ENCODE measurements at places on chromosomes 4 and X. TPM values are rescaled to one million over a fixed set of nuclear protein-coding genes. Genes with fewer than 3 reads are reported as not detected.
A peak's percentile ranks its signal among the peaks of the same experiment; 100 is the strongest.

DNA sequence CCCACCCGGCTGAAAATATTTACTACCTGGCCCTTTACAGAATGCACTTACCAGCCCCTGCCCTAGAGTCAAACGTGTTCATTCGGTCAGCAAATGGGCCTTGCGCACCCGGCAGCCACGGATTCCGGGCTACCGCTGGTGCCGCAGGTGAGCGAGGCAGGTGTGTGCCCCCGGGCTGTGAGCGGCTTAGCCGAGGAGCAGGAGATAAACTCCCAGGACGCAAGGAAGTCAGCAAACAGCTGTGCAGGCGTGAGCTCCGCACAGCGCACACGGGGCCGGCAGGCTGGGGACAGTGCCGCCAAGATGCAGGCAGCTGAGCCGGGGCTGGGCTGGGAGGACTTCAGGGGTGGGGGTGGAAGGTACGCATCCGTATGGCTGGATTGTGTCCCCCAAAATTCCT is 211.2 kb upstream of the PSAPL1 start:
- DNase-seq: no peak
- peaks cover 14% of the 10 kb centered on the region for H3K4me1 ChIP-seq
- no peak overlapping the region for H3K4me3 ChIP-seq

DNA sequence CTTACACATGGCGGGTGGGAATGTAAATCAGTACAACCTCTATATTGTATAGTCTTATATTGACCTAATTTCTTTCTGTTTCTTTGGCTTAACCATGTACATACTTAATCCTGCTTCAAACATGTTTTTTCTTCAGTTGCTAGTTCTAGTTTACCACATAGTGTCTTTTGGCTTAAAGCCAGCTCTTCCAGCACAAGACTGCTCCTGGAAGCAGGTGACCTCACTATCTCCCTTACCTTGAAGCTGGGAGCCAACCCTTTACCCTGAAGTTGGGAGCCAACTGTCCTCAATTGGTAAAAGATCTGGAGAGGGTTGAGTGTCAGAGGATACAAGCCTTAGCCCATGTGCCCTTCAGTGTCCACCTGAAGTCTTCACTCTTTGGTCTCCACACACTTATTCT is 162.7 kb downstream of the AASDH start:
- DNase-seq: no peak
- H3K4me3 ChIP-seq: no peak overlapping the region
- H3K4me1 ChIP-seq: peaks cover 2% of the 10 kb centered on the region
- no peaks in the 10 kb centered on the region for H3K36me3 ChIP-seq

- H3K36me3 ChIP-seq: no peaks in the 10 kb centered on the region
- H3K27me3 ChIP-seq: peaks cover 12% of the 10 kb centered on the region
- H3K4me1 ChIP-seq: peaks cover 10% of the 10 kb centered on the region
Observed at GRCh38 chr4:153143527-153144348, 60.5 kb upstream of the TRIM2 start.

DNA sequence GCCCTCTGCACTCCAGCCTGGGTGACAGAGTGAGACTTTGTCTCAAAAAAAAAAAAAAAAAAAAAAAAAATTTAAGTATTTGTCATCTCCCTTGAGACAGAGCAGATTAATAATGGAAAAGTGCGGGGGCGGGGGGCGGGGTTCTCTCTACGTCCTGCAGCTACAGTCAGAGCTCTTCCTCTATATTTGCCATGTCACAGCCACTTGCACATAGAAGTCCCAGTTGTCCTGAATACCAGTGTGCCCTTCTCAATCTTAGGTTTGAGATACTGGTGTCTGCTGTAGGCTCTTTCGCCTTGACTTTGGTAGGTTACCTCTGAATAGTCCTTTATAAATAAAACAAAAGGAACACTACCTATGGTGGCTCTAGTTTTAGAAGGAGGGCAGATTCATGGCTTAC is 237.8 kb upstream of the PGRMC2 start:
- no peak for DNase-seq
- H3K27me3 ChIP-seq: peaks cover 4% of the 10 kb centered on the region
- no peak overlapping the region for H3K27ac ChIP-seq
- no peaks in the 10 kb centered on the region for H3K36me3 ChIP-seq

DNA sequence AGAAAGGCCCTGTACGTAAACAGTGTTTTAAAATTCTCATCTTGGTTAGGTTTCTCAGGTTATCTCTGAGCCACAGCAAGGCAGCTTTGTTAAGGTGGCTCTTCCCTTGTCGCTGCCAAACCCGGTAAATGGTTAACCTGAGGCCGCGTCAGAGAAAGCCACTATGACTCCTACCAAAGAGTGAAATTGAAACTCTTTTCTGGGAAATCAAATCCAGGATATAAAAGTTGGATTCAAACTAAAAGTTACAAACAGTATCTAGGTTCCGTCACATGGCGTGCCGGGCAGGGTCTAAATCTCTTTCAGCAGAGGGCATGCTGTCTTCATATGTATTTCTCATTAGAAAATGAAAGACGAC is 433 bp downstream of the MMAA start:
- no peaks in the 10 kb centered on the region for H3K27me3 ChIP-seq
- H3K4me3 ChIP-seq: peak overlapping the region; percentile 94
- H3K36me3 ChIP-seq: peaks cover 10% of the 10 kb centered on the region

GRCh38 chr4:86980230-86980629 is 45.4 kb downstream of the AFF1 start:
- H3K27me3 ChIP-seq: no peaks in the 10 kb centered on the region
- H3K36me3 ChIP-seq: peaks cover 5% of the 10 kb centered on the region
- H3K4me3 ChIP-seq: no peak overlapping the region
- no peak overlapping the region for H3K27ac ChIP-seq
- H3K4me1 ChIP-seq: peaks cover 50% of the 10 kb centered on the region
- no peak for DNase-seq

- H3K4me3 ChIP-seq: no peak overlapping the region
- no peaks in the 10 kb centered on the region for H3K36me3 ChIP-seq
- no peak overlapping the region for H3K27ac ChIP-seq
- H3K27me3 ChIP-seq: no peaks in the 10 kb centered on the region
- no peaks in the 10 kb centered on the region for H3K4me1 ChIP-seq
Observed at GRCh38 chrX:147850875-147851274, 60.8 kb upstream of the FMR1 start.

The GAGE2A gene
- not detected for total RNA-seq

The DCHS2 gene
- total RNA-seq: 0.02 TPM

GRCh38 chrX:31658360-31658759 is 586.5 kb upstream of the FTHL17 start:
- no peak for DNase-seq
- no peaks in the 10 kb centered on the region for H3K4me1 ChIP-seq
- H3K27ac ChIP-seq: no peak overlapping the region
- no peaks in the 10 kb centered on the region for H3K36me3 ChIP-seq

DNA sequence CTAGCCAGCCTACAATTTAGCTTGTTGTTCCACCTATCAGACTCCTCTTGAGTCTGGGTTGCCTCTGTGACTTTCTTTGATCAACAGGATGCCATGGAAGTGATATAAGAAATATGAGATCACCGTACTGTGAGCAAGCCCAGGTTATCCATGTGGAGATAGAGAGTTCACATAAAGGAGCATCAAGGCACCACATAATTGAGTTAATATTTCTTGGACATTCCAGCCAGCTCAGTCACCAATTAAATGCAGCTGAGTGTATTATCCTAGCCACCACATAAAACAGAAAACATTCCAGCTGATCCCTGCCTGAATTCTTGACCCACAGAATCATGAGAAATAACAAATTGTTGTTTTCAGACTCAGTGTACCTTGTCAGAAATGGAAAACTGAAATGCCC is 253.6 kb downstream of the PPP1R2C start:
- H3K4me1 ChIP-seq: no peaks in the 10 kb centered on the region
- H3K4me3 ChIP-seq: no peak overlapping the region
- no peak for DNase-seq
- no peaks in the 10 kb centered on the region for H3K36me3 ChIP-seq
- H3K27ac ChIP-seq: no peak overlapping the region
- no peaks in the 10 kb centered on the region for H3K27me3 ChIP-seq

- no peak overlapping the region for H3K27ac ChIP-seq
- no peak overlapping the region for H3K4me3 ChIP-seq
- no peaks in the 10 kb centered on the region for H3K4me1 ChIP-seq
Observed at GRCh38 chrX:38704146-38704882, 96.9 kb upstream of the MID1IP1 start.

GRCh38 chr4:18291256-18291655 is 269.7 kb upstream of the LCORL start:
- no peaks in the 10 kb centered on the region for H3K27me3 ChIP-seq
- no peak for DNase-seq
- no peak overlapping the region for H3K4me3 ChIP-seq
- no peak overlapping the region for H3K27ac ChIP-seq

The GC gene
- not detected for total RNA-seq

GRCh38 chr4:186158021-186158813 is 33.1 kb upstream of the CYP4V2 start:
- peaks cover 18% of the 10 kb centered on the region for H3K27me3 ChIP-seq
- peaks cover 3% of the 10 kb centered on the region for H3K4me1 ChIP-seq
- H3K4me3 ChIP-seq: no peak overlapping the region
- H3K27ac ChIP-seq: no peak overlapping the region
- no peaks in the 10 kb centered on the region for H3K36me3 ChIP-seq

DNA sequence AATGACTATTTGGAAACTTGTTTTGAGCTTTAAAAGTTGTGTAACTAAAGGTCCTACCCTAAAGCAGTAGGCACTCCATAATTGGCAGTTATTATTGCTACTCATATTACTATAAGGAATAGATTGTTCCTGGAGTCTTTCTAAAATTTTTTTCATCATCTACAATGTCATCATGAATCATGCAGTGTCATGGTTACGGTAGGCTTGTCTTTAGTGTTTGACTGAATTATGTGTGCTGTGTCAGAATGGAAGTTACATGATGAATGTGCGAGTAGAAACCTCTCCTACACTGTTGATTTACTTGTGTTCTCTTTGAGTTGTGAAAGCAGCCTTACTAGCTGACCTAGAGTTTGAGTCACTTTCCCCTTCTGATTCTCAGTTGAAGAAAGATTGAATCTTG is 1099.9 kb downstream of the RAPGEF2 start:
- H3K27ac ChIP-seq: no peak overlapping the region
- no peaks in the 10 kb centered on the region for H3K4me1 ChIP-seq
- no peaks in the 10 kb centered on the region for H3K36me3 ChIP-seq
- H3K4me3 ChIP-seq: no peak overlapping the region
- H3K27me3 ChIP-seq: no peaks in the 10 kb centered on the region

GRCh38 chr4:6633091-6633906 is 7.2 kb upstream of the MRFAP1 start:
- DNase-seq: no peak
- no peaks in the 10 kb centered on the region for H3K4me1 ChIP-seq
- no peak overlapping the region for H3K27ac ChIP-seq
- H3K27me3 ChIP-seq: no peaks in the 10 kb centered on the region
- H3K36me3 ChIP-seq: no peaks in the 10 kb centered on the region

The TRIM75 gene
- not detected for total RNA-seq

DNA sequence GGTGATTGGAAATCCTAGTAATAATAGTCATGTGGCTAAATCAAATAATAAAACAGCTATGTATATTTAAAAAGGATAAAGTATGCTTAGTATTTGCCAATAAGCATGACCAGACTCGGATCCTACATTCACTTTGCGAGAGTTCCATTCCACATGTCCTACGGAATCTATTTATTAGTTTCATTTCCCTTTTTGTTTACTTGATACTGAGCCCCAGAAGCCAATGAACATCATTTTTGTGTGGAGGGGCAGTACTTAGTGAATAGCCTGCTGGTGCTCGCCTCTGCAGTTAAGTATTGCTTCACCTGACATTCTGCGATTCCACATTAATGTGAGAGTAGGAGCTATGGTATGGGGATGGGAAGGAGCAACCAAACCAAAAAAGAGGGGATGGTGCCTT is 58.5 kb upstream of the NAP1L5 start:
- H3K36me3 ChIP-seq: no peaks in the 10 kb centered on the region
- DNase-seq: no peak
- no peak overlapping the region for H3K27ac ChIP-seq
- no peaks in the 10 kb centered on the region for H3K4me1 ChIP-seq

- no peak overlapping the region for H3K4me3 ChIP-seq
- no peak overlapping the region for H3K27ac ChIP-seq
- no peaks in the 10 kb centered on the region for H3K36me3 ChIP-seq
Observed at GRCh38 chrX:49844611-49845010, 15.5 kb downstream of the PAGE4 start.
